ENCODE measurements at places on chromosomes 4 and X.

DNA sequence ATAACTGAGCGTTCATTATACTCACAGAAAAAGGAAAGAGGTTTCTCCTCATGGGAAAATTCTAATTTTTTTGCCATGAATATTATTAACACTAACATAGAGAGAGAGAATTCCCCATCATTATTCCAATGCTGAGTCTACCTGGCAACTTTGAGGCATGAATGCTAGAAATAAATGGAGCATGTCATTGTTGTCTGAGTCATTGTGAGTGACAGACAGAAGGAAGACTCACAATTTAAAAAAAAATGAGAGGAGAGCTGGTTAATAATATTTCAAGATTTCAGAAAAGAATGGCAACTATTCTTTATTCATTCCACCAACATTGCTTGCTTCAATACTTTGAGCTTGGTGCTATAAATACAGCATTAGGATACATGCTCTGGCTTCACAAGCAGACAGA, 170.4 kb upstream of the HS3ST1 start:
- DNase-seq = no peak

DNA sequence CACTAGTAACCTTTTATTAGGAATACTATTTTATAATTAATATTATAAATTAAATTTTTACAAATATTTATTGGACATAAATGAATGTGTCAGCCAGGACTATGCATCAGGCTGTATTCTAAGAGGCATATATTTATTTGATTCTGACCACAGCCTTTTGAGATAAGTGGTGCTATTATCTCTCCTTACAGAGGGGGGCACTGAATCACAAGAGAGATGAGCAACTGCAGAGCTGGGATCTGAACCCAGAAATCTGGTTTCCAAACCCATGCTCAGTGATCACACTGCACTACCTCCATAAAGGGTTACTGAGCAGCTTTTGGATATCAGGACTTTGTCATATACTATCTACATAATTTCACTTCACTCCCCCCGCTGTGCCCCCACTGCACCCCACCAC, 322.0 kb downstream of the TMA16 start:
- no peak for DNase-seq

GRCh38 chr4:158809611-158810486, 41.0 kb downstream of the FNIP2 start:
- no peak for DNase-seq

DNA sequence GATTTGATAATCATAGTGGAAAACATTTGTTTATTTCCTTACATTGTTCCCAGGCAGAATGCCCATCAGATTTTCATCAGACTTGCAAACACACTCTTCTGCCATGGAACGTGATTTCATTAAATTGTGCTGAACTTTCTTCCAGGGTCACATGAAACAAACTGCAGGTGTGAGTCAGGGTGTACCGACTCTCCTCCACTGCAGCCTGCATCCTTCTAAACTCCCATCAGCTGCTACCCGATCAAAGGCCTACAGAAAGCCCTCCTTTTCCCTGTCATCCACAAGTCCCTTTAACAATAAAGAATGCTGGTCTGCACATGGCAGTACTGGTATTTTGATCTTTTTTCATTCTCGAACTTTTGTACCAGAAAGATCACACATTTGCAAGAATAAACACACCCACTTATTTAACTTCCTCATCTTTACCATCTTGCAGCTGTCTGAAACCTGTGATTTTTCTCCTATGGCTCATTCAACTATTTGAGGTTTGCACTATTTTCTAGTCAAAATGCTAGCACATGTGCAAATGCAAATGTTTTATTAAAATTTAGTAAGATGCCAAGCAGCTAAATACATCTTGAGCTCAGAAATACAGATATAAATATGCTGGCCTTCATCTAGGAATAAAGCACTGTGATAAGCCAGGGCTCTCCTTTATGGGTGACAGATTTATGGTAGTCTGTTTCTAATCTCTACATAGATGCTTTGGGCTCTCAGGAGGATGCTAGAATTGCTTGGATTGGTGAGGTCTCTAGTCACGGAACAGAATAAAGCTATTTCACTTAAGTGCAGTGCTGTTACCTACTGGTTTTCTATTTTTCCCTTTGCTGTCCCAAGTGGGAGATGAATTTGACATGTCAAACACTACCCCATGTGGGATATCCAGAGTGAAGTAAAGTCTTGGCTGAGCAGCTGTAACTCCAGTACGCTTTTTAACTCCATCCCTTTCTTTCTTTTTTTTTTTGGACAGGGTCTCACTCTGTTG, 25.8 kb upstream of the ARHGAP24 start:
- no peak for DNase-seq

DNA sequence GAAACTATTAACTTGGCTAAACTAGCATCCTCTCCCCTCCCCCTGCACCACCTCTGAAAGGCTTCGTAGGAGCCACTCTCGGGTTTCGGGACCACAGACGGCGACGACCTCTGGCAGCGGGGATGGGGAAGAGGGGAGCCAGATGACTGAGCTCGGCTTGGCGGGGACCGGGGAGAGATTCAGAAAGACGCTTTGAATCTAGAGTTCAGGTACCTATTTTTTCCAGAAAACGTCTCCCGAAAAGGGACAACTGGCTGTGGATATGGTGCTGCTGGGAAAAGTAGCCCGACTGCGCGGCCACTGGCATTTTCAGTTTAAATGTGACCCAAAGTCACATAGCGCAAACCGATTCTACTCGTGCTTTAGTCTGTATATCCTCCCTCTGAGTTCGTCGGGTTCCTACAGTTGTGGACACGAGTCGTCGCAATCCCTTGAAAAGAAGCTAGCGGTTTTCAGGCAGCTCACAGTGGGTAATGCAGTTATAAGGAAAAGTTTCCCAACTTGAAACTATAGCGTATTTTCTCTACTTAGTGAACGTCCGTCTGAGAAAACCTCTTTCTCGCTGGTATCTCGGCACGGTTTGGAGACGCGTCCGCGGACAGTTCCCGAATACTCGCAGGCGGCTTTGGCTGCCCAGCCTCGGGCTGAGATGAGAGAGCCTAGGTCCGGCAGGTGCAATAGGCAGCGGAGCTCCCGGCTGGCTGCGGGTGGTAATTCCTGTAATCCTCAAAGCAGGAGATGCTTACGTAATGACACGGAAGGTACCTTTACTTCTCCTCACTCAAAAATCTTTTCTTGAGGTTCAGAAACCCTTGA, 1.3 kb downstream of the PARM1 start:
- no peak for DNase-seq

DNA sequence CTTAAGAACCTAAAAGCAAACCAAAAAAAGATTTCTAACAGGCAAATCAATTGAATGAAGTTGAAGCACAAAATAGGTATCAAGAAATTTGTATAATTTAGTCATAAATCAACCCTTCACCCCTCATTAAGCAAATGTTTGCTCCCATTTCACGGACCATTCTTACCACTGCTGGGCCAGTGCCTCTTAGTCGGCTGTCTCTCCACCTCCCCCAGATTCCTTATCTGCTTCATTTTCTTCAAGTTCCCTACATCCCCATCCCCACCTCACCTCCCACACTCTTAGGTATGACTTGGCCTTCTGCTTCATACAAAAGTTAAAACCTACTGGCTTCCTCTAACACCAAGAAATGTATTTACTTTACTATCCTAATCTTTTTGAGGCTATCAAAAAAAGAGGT, 11.8 kb downstream of the AASDH start:
- DNase-seq = no peak

DNA sequence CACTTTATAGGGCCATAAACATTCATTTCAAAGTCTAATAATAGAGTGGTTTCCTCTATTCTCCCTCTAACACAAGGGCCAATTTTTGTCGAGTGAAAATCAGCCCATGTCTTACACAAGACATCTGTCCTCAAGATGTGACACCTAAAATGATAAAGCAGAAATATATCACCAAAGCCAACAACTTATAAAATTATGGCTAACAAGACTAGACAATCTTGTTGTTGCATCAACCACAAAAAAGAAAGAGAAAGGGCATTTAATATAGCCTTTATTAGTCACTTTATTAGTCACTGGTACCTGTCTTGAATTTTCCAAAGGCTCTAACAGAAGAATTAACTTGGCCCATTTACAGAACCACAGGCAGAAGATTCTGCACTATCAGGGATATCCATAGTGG, 161.6 kb downstream of the SMIM20 start:
- no peak for DNase-seq

GRCh38 chrX:66601522-66601921, 37.4 kb downstream of the EDA2R start:
- no peak for DNase-seq

- no peak for DNase-seq
Observed at GRCh38 chr4:46131498-46132057, 7.7 kb upstream of the GABRG1 start.

GRCh38 chrX:34810364-34810763, 132.2 kb upstream of the FAM47B start:
- no peak for DNase-seq

- DNase-seq = no peak
Observed at GRCh38 chr4:126853715-126854114, 779.0 kb upstream of the INTU start.

- no peak for DNase-seq
Observed at GRCh38 chr4:48173056-48173991, 39.3 kb upstream of the TXK start.

GRCh38 chr4:24059839-24060238, 170.0 kb upstream of the PPARGC1A start:
- no peak for DNase-seq

DNA sequence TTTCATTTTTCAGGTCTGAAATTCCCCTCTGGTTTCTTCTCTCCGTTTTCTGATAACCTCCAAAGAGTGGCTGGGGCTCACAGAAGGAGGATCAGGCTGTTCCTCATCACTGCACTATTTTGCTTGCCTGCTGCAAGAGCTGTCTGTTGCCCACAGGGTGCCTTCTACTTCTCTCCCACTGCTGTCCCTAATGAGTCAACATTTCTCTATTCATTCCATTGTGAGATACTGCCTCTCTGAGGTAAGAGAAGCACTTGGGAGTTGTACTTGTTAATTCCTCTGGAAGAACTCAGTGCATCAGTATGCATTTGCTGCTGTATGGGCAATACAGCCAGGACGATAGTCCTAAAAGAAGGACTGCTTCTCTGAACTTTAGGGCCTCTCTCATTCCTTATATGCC, 34.8 kb downstream of the CT47B1 start:
- no peak for DNase-seq
